Glomerular endothelial cell (primary cell): ENCODE measurements at places on chromosomes 5 and 9. TPM values are rescaled to one million over a fixed set of nuclear protein-coding genes. Genes with fewer than 3 reads are reported as not detected.

- no peak for DNase-seq
These were observed 268.8 kb upstream of the ANKRD55 start for GRCh38 chr5:56501781-56502557.

Gene TNC
- 27.0 and 56.0 TPM in 2 replicates for total RNA-seq

DNA sequence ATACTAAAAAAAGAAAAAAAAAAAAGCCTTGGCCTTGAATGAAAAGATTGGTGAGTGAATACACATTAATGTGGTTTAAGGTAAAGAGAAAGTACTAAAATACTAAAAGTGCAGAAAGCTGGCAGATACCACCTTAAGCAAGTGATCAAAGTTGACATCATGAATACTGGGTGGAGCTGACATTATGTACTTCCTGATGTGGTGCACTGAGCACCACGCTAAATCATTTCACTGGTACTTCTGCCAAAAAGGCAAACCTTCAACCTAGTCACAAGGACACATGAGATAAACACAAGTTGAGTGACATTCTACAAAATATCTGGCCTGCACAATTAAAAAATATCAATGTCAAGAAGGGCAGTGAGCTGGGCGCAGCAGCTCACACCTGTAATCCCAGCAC lies 33.8 kb upstream of the PANK3 start:
- no peak for DNase-seq

DNA sequence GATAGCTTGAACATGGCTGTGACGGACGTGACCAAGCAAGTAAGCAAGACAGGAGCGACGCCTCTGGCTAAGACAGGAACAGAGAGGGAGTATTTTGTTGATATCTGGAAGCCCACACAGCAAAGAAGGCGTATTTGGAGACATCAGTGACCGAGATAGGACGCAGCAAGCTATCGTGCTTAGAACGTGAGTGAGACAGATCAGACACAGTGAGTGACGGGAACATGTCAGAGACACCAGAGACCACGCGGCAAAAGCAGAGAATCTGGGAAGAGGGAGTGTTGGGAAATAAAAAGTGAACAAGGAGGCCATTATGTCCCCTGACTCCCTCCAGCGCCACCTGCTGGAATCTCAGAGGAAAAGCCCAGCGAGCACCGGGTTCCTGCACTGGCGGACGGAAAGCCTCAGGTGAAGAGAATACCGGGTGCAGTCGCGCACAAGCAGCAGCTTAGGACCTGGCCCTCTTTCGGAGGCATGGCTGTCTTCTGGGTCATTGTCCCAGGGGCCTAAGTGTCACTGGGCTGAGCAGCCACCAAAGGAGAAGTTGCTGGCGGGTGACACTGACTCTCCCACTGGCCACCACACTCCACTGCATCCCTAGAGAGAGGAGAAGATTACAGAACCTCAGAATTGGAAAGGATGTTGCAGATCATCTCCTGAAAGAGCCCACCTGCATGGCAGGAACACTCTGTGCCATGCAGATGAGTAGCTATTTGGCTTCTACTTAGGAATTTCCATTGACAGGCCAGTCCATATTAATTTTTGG lies 99.1 kb downstream of the FBXO38 start:
- no peak for DNase-seq

GRCh38 chr5:175306381-175306780 lies 137.6 kb downstream of the DRD1 start:
- DNase-seq = no peak

GRCh38 chr5:60811105-60811504 lies 33.0 kb downstream of the ELOVL7 start:
- no peak for DNase-seq

DNA sequence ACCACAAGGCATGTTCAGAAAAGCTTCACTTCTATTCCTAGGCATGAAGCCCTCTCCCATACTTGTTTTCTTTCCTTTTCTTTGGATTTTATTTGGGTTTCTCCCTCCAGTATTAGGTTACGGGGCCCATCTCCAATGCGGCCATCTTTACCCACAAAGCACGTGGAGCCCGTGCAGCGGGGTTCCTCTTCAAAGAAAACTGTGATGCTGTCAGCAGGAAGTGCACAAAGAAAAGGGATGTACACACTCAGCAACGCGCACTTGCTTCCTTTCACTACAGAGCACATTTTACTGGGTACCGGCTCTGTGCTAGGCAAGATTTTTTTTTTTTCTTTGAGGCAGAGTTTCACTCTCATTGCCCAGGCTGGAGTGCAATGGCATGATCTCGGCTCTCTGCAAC lies 106.6 kb downstream of the COL23A1 start:
- DNase-seq = no peak

- no peak for DNase-seq
These were observed 9.9 kb upstream of the HSPA4 start for GRCh38 chr5:133041910-133042309.

DNA sequence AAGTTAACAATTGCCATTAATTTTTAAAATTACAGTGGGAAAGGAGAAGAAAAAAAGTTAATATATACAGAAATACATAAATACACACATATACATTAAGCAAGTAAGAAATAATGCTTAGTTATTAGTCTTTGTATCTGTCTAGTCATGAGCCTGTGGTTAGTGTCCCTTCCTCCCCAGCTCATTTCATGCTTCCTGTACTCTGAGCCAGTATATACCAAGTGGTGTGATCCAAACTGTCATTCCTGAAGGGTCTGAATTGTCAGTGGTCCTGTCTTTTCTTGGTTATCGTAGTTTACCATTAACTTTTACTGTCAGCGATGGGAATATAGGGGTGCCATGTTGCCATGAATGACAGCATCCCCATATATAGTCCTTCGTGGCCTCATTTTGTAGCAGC lies 24.2 kb upstream of the STOM start:
- no peak for DNase-seq

- no peak for DNase-seq
These were observed 18.8 kb upstream of the PRLR start for GRCh38 chr5:35248843-35249780.

DNA sequence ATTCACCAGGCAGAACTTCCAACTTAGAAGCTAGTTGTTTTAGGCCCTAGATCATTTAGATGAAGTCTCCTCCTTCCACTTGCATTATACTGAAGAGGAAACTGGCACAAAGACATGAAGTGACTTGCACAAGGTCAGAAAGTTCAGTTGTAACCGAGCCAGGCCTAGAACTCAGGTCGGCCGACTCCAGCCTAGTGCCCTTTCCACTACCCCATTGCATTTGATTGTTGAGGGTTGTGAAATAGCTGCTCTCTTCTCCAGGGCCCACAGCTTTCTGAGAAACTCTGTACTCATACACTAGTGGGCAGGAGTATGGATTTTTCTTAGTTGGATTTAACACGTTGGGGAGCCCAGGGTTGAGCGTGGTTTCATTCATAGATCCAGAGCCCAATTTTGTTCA lies 5.6 kb downstream of the ZNF462 start:
- no peak for DNase-seq

Gene MAMDC2
- total RNA-seq = 8.1 and 16.0 TPM in 2 replicates

DNA sequence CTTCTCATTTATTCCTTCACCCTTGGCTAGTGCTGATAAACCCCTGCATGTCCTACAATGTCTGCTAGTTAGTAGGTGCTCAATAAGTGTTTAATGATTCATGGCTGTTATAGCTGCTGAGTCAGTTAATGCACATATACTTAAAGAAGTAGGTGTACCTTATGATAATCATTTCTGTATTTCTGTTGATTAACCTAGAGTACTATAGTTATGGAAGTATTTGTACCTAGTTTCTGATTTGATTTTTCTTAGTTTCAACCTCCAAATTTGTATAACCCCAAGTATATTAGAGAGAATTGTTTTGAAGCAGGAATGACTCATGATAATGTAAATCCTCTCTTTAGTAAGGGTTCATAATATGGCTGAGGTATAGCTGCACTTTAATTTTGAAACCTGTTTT lies 8.9 kb downstream of the SMAD5 start:
- DNase-seq = no peak
